NCI-H748 treated with DMSO at 0.1 percent for 48 hours (cell line): ENCODE measurements at places on chromosomes 3 and 15.

DNA sequence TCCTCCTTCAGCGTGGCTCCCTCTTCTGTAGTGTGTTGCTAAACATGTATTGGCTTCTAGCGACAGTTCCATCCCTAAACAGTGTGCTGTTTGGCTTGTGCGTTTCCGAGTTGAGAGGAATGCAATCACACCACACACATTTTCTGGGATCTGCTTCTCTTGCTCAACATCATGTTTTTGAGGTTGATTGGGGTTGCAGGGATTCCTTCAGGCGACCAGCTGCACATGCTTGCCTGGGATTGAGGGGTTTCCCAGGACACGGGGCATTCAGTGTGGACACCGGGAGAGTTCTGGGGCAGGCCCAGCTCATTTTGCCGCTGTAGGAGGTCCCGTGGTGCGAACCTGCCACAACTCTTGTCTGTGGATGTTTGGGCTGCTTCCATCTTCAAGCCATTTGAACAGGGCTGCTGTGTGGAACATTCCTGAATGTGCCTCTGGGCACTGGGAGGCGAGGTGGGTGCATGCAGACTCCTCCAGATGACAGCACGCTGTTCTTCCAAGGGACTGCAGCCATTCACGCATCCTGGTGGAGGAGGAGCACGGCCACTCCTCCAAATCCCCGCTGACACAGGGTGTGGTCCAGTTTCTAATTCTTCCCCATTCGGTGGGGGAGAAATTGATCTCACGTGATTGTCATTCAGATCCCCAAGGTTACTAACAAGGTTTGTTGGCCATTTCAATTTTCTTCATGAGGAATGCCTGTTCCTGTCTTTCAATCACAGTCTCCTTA lies 82.8 kb downstream of the PLXNA1 start:
- no peak for DNase-seq

DNA sequence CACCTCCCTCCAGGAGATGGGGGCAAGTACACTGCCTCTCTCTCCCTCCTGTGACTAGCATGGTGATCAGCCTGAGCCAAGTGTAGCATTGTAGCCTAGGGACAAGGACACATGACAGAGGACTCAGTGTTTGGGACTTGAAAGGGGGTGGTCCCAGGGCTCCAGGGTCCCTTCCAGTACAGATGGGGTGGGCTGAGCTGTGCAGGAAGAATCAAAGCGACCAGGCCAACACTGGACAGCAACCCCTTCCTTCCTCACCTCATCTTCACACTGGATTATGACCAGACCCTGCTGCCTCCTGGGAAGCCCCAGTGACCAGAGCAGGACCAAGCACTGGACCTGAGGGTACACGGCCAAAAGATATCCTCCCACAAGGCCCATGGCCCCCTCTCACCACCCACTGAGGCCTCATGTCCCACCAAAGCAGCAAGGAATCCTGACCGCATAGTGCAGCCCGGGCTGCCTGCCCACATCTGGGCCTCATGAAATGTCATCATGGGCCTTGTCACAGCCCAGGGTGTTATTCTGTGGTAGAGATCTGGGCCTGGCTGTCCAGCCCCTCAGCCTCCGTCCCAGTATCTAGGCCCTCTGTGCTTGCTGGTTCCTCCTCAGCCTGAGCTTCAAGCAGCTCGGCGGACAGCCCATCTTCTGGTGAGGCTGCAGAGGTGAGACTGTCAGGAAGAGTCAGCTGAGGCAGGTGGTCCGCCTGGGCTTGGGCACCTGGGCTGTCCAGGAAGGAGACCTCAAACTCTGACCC lies 9.5 kb downstream of the GORASP1 start:
- DNase-seq: no peak

DNA sequence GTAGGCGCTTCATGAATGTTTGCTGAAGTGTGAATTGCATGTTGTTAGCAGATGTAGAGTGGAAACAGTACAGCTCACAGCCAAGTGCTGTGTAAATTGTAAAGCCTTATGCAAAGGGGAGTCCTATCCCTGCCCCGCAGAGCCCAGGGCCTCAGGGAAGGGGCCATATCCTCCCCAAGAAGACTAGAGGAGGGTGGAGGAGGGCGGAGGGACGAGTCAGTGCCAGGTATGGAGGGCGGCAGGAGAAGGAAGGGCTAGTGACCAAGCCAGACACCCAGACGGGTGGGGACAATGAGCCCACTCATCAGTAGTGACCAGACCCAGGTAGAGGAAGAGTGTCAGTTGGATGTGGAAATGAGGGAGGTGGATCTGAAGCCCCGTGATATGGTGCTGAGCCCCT lies 45.2 kb downstream of the ZNF710 start:
- DNase-seq: no peak

DNA sequence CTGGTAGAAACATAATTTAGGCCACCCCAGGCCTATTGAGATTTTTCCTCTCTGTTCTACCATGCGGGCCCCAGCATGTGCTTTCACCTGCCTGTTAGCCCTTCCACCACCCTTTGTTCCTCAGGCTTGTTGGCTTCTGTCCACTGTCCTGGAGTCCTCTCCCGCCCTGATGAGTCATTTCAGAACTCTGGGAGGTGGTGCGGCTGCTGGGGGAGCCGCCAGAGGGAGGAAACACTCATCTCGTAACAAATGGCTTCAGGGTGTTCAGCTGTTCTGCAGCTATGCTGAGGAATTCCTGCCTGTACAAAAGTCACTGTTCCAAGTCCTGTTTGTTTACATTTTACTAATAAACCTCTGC lies 36.3 kb downstream of the LRTM1 start:
- no peak for DNase-seq

DNA sequence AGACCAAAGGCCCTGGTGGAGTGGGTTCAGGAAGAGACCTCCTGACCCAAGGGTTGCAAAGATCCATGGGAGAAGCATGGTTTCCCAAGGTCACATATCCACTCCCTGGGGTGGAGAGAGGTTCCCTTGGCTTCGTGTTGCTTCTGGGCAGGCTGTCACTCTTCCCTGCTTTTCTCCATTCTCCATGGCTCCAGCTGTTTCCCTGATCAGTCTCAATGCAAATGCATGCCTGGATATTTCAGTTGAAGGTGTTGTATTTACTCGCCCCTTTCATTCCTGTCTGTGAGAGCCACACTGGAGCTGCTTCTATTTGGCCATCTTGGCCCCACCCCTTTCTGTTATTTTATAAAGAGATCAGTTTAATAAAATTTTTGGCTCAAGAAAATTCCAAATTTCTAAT lies 95.0 kb upstream of the PLSCR4 start:
- DNase-seq: no peak

DNA sequence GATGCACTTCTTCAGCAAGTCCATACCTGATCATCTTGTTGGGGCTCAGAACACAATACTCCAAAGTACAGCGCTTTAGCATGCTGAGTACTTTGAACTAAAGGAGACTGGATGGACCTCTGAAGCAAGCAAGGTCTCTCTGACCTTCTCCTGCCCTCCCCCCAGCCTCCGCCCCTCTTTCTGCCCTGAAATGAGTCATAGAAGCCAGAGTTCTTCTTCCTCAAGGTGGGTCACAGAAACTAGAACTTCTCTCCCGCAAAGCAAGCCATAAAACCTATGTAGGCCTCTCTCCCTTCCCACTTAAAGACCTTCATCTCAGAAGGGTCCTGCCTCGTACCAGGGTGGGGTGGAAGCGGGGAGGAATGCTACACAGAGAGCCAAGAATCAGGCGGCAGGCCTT lies 230.5 kb upstream of the PROK2 start:
- no peak for DNase-seq

DNA sequence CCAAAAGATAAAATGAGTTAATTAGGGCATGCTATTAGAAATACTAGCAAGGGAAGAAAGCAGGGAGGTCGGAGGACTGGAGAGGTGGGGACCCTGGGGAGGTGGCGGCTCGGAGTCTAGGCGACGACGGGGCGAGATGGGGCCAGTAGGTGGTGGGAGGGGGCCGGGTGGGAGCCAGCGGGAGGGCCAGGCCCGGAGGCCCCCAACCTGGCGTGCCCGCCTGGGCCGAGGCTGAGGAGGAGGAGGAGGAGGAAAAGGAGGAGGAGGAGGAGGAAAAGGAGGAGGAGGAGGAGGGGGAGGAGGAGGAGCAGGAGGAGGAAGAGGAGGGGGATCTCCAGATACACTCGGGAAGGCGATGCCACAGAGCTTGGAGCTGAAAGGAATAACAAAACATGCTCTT lies 426.2 kb downstream of the NR2F2 start:
- DNase-seq: no peak

DNA sequence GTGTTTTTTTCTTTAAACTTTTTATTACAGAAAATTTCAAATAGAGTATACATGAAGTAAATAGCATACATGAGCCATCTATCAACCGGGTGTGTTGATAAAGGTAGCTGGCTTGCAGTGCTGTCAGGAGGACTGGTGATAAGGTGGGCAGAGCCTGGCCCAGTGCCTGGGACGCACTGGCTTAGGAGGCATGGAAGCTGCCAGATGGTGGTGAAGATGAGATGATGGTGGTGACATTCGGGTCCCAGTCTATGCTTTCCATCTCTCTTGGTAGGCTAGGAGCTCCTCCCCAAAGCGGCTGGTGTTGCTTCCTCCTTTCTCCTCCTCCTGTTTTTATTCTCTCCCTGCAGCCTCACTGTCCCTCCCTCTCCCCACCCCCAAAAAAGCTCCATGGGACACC lies 101.7 kb downstream of the ADCY5 start:
- DNase-seq: no peak

DNA sequence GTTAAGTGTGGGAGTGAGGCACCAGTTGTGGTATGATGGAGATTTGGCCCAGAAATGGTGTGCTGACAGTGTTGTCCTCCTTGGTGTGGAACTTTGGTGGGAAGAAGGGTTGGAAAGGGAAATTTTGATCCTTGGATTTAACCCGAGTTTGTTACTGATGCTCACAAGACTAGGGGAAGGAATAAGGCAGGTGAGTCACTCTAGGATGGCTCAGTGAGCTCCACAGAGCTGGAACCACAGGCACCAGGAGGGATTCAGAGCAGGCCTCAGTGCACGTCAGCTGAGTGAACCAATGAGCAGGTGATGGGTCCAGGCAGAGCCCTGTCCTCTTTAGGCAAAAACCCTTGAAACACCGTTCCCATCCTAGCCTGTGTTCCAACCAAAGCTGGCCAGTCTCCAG lies 11.4 kb downstream of the CHRD start:
- no peak for DNase-seq

DNA sequence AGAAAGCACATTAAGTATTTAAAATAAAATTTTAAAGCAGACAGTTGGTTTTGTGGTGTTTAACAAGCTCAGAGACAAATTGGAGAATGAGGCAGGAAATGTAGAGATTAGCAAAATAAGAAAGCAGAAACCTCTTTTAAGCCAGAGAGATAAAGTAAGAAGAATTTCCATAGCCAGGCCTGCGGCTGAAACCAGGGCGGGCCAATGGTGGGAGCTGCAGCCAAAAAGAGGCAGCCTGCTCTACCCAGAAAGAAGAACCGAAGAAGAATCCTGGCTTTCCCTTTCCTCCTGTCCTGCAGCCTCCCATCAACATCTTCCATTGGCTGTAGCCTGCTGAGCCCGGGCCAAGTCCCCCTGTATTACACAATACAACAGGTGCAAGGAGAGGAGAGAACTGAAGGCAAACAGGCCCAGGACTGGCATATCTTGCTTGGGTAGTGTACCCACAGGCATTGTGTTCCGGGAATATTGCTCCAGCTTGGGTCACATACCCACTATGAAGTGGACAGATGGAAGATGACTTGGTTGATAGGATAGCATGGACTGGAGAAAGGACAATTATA lies 11.5 kb upstream of the TFG start:
- no peak for DNase-seq

DNA sequence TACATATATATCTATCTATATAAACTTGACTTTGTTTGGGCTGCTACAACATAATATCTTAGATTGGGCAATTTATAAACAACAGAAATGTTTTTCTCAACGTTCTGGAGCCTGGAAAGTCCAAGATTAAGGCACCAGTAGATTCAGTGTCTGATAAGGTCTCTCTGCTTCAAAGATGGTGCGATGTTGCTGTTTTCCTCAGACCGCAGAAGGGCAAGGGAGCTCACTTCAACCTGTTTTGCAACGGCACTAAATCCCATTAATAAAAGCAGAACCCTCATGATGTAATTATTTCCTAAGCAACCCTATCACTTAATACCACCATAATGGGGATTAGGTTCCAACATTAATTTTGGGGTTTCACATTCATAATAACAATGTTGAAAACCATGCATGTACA lies 1134.8 kb downstream of the NSUN3 start:
- DNase-seq: no peak

- no peak for DNase-seq
These were observed 259.8 kb upstream of the CTDSPL start for GRCh38 chr3:37601832-37602231.

DNA sequence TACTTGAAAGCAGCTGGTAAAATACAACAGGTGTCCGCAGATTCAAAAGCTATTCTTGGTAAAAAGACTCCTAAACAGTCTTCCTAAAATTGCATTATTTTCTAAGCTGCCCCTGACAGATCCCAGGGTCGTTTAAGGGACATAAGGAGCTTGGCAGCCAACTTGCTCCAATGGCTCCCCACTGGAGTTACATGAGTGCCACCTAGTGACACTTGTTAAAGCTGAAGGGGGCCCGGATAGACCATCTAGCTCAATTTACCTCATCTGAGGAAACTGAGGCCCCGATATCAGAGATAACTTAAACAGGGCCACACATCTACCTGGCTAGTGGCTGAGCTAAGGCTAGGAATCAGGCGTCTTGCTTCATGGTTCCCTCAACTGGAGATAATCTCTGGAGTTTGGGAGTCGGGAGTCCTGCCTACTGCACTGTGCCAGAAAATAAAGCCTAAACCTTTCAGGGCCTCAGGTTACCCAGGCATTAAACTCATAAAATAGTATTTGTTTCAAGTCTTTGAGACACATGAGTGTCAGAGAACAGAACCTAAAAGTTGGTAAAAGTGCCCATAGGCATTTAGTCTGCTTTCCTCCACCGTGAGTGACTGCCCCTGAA lies 6.5 kb upstream of the TBC1D23 start:
- DNase-seq: peak; percentile 7

GRCh38 chr15:48992545-48992944 lies 28.8 kb upstream of the SHC4 start:
- DNase-seq: no peak

DNA sequence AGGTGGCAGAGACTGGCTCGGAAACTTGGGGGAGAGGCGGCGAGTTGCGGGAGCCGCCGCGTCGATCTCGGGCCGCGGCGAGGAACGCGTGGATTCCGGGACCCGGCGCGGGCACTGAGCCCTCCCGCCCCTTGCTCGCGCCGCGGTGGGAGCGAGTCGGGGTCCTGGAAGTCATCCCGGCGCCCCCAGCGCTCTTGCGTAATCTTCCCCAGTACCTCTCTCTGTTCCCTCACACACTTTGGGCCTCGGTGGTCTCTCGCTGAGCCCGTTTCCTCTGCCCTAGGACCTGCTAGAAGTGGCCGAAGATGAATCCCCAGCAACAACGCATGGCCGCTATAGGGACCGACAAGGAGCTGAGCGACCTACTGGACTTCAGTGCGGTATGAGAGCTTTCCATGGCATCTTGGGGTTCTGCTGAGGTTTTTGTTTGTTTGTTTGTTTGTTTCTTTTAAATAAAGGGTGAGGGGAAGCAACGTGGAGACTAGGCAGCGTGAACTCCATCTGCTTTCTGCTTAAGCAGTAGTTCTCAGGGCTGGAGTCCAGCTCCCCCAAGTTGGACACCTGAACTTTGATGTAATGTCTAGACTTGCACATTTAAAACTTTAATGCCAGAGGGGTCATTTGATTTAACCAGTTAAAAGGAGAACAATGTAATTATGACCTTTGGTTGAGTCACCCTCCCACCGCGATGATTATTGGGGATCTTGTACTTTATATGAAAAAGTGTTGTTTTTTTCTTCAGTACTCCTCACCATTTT lies 1.3 kb downstream of the TCF12 start:
- peak; percentile 22 for DNase-seq
